ENCODE measurements at places on chromosomes 7 and 10.
A peak's percentile ranks its signal among the peaks of the same experiment; 100 is the strongest.

DNA sequence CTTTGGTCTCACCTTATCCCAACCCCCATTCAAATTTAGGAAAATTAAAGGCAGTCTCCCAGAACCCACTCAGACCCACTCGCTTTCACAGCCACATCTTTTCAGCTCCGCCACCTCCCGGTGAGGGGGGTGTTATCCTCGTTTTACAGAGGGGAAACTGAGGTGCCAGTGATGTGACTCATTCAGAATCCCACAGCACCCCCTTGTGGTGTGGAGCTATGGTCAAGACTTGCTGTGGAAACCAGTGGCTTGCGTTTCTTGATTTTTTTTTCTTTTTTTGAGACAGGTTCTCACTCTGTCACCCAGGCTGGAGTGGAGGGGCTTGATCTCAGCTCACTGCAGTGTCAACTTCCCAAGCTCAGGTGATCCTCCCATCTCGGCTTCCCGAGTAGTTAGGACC is 27.6 kb downstream of the SLC35G1 start:
- DNase-seq, result no peak

DNA sequence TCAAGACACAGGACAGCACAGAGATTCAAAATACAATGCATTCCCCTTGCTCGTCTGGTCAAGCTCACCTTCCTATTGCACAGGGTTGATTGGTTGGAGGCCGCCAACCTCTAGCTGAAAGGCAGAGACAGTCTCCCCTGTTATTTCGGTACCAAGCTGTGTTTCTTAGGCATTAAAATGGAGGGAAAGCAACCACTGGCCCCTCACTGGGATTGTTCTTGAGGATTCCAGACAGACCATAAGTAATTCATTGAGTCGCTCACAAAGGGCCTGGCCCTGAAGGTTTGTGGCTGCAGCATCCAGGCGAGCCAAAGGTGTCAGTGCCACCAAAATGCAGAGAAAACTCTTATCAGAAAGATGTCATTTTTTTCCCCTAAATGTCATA is 81.2 kb downstream of the PARP12 start:
- DNase-seq, result no peak

DNA sequence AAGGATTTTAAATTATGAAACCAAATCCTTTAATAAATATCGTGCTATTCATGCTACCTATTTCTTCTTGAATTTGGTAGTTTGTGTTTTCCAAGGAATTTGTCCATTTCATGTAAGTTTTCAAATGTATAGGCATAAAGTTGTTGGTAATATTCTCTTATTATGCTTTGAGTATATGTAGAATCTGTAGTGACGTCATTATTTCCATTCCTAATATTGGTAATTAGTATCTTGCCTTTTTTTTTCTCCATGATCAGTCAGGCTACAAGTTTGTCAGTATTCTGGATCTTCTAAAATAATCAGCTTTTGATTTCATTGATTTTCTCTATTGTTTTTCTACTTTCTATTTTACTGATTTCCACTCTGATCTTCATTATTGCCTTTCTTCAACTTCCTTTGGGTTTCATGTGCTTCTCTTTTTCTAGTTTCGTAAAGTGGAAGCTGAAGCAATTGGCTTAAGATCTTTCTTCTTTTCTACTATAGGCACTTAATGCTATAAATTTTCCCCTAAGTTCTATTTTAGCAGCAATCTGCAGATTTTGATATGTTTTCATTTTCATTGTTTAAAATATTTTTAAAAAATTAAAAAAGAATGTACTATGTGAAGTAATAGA is 156.5 kb upstream of the HDAC9 start:
- no peak for DNase-seq

DNA sequence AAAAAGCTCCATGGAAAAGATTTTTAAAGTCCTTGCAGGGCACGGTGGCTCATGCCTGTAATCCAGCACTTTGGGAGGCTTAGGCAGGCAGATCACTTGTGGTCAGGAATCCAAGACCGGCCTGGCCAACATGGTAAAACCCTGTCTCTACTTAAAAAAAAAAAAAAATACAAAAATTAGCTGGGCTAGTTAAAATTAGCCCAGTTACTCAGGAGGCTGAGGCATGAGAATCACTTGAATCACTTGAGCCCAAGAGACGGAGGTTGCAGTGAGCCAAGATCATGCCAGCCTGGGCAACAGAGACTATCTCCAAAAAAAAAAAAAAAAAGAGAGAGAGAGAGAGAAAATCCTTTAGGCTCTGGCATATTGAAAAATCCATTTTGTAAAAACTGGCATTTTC is 61.9 kb downstream of the CCDC6 start:
- no peak for DNase-seq

- no peak for DNase-seq
These were observed 14.2 kb downstream of the INPP5F start for GRCh38 chr10:119740096-119740495.

- no peak for DNase-seq
These were observed 18.2 kb upstream of the HECTD2 start for GRCh38 chr10:91391920-91392319.

DNA sequence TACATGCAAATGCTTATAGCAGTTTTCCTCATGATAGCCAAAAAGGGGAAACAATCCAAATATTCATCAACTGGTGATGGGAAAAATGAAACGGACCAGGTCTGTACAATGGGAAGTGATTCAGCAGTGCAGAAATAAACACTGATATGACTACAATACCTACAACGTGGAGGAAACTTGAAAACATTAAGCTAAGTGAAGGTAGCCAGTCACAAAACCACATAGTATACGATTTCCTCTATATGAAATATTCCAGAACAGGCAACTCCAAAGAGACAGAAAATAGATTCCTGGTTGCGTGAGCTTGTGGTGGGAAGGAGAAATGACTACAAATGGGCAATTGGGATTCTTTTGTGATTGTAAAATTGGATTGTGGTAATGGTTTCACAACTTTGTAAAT is 263.1 kb upstream of the PITRM1 start:
- DNase-seq, result no peak

- no peak for DNase-seq
These were observed 205.8 kb upstream of the HDAC9 start for GRCh38 chr7:18289788-18290187.

- no peak for DNase-seq
These were observed 281.7 kb downstream of the FRMD4A start for GRCh38 chr10:14048930-14049613.

DNA sequence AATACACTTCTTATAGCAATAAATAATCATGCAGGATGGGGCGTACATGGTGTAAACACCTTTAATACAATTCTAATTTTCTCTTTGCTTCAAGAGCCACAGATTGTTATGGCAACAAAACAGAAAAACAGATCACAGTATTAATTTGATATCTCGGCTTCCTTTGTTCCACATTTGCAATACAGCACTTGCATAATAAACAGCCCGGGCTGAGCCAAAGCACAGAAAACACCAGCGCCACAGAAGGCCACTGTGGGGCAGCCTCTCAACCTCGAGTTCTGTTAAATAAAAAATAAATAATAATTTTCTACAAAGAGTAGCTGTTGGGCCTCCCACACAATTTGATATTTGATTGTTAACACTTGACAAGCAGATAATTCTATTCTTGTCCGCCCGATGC is 255.9 kb downstream of the USP6NL start:
- no peak for DNase-seq

GRCh38 chr7:64643566-64643965 is 22.4 kb upstream of the ZNF107 start:
- no peak for DNase-seq

DNA sequence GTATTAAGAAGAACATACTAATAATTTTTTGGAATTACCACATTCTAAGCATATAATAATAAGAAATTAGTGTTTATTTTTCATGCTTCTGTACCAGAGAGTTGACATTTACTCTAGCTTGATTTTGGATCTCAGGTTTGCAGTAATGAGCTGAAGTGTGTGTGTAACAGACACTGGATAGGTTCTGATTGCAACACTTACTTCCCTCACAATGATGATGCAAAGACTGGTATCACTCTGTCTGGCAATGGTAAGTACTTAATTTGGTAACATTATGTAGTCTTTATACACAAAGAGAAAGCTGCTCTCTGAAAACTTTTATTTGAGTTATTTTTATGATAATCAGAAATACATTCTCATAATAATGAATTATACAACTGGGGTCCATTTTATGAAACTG is 54.1 kb downstream of the SRI start:
- no peak for DNase-seq

GRCh38 chr7:151839451-151839921 is 37.4 kb downstream of the PRKAG2 start:
- DNase-seq, result no peak

GRCh38 chr10:49579621-49580020 is 30.5 kb upstream of the SLC18A3 start:
- DNase-seq, result no peak

DNA sequence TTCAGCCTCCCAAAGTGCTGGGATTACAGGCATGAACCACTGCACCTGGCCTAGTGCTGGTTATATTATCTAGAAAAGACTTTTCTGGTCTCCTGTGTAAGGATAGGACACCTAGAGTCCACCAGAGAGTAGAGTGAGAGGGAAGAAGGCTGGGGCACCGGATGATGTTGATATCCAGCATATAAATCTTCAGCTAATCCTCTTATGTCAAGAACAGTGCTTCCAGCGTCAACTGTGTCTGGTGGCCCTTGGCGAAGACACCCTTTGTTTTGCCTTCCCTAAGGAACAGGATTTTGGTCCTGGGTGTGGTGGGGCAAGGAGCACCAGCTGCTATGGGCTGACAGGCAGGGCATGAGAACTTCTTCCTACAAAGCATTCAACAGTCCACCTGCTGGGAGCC is 16.3 kb upstream of the INMT start:
- no peak for DNase-seq

GRCh38 chr7:94300176-94300835 is 94.4 kb upstream of the COL1A2 start:
- DNase-seq, result no peak

DNA sequence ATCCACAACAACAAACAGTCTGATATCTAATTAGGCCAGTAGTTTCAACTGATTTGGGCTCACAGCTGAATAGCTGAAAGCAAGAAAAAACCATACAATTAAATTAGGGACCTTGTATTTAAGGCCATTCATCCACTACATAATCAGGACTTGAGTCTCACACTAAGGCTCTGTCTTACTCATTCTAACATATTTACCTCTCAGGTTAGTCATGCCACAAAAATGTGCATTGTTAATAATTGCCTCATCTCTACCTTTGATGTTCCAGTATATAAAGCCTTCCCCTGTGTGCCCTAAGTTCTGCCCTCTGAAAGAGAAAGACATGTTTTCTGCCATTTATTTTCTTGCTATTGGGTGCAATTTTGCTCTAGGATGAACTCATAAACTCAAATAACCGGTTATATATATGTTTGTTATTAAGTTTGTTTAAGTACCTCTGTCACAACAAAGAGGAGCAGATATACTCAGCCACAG is 5.3 kb upstream of the C1GALT1 start:
- DNase-seq, result no peak

- DNase-seq, result peak; percentile 67
These were observed at the start of gene TRDMT1 for GRCh38 chr10:17200912-17201793. Gene TRDMT1, minus strand, starts transcription at chr10:17201672. Its CDS starts 38 bp downstream, at chr10:17201634.

GRCh38 chr10:8439040-8439439 is 384.6 kb downstream of the GATA3 start:
- DNase-seq, result no peak

DNA sequence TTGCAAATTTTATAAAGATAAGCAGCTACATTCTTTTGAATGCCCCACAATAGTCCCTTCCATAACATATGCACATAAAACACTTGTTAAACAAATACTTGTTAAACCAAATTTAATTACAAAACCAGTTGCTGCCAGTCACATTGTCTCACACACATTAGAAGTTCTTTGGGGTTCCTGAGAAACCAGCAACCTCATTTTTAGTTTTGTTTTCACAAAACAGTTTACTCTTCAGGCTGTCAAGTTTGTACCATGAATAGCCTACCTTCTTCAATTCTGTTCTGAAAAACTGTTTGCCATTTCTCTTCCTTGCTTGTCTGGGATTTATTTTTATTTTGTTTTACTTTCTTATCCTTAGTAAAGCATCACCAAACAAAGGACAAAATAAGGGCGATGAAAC is 176.5 kb upstream of the PHF14 start:
- no peak for DNase-seq

Measured in stimulated activated CD4-positive, alpha-beta T cell treated with anti-CD3 and anti-CD28 coated beads, Interleukin-15, amount 100 ng/mL, for 1 hour (primary cell).